ENCODE measurements at places on chromosomes 7 and 10.

- no peak for DNase-seq
These were observed 55.2 kb upstream of the FAM133B start for GRCh38 chr7:92645114-92646061.

DNA sequence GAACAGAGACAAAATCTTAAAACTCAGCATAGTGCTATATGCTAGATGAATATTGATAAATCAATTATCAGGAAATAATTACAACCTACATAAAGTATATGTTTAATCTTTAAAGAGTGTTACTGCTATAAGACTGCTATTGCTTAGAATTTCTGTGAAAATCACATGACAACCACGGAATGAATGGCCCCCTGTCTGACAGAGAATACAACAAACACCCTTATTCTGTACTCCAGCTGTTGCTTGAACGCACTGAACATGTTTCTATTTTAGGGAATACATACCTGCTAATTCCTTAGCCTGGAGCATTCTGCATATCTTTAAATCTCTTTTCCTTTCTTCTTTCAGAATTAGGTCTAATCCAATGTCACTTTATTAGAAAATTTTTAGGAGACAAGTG lies 452.4 kb upstream of the PHF14 start:
- no peak for DNase-seq

- no peak for DNase-seq
These were observed 49.1 kb upstream of the ADCY1 start for GRCh38 chr7:45525057-45525456.

DNA sequence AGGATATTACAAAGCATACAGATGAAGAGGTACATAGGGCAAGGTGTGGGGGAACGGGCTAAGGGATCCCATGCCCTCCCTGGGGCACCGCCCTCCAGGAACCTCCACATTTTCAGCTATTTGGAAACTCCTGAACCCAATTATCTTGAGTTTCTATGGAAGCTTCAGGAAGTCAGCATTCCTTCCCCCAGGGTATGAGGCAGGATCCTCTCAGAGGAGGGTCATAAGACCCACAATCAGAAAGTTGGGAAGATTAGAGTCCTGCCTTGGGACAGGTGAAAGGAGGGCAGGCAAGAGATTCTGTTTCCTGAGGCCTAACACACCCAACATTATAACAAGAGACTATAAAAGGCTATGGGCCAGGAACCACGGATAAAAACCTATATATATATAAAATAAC lies 98.0 kb downstream of the RALA start:
- DNase-seq = no peak

DNA sequence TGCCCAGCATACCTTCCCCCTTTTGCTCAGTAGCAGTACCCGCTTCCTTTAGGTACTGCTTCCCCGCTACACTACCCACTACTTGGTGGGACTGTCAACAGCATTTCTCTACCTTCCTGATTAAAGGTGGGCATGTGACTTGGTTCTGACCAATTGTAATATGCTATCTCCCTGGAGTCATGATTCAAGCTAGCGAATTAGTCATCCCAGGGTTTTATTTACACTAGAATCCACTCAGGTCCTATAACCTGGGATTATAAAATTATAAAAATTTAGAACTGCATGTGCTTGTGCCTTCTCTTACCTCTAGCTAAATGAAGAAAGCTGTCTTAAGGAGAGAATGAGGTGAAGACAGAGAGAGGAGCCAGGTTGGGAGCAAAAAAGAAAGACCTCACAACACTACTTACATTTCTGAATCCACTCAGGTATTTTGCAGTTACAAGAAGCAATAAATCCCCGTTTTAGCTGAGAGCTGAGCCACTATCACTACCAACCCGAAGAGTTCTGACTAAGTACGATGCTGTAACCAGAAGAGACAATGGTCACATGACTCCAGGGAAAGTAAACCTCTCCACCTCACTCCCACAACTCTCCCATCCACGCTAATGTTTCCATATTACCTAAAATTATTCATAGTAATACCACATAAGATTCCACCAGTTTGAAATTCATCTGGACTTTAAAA lies 9.7 kb downstream of the GBX1 start:
- DNase-seq = no peak

- no peak for DNase-seq
These were observed 78.4 kb downstream of the PON1 start for GRCh38 chr7:95245828-95246500.

- DNase-seq = no peak
These were observed 179.8 kb downstream of the CXCL12 start for GRCh38 chr10:44205067-44205466.

DNA sequence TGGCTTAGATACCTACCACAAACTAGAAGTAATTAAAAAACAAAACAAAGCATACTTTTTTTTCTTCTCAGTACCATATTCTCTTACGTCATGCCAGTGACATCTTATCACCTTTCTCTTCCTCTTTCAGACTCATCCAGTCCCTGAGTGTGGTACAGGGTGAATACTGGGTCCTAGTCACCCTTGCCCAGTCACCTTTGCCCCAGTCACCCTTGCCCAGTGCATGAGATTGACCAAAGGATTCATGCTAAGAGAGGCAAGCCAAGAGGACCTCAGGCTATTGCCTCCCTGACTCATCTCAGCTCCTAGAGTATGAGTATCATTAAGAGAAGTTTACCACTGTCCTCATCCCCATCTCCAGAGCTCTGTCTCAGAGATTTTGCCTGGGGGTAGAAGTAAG lies 10.0 kb upstream of the TSPAN12 start:
- no peak for DNase-seq

DNA sequence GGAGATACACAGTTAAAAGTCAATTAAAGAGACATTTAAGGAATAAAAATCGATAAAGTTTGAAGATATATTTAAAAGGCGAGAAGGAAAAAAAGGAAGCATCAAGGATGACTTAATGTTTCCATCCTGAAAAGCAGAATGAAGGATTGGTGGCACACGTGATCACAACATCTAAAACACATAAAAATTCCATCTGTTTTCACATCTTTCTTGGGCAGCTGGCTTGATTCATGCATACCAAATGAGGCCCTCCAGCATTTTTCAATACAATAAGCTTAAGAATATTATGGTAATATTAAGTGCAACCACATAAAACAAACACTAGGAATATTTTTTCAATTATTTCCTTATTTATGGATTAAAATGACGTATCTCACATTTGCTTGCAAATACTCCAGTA lies 112.6 kb downstream of the TPK1 start:
- DNase-seq = no peak

DNA sequence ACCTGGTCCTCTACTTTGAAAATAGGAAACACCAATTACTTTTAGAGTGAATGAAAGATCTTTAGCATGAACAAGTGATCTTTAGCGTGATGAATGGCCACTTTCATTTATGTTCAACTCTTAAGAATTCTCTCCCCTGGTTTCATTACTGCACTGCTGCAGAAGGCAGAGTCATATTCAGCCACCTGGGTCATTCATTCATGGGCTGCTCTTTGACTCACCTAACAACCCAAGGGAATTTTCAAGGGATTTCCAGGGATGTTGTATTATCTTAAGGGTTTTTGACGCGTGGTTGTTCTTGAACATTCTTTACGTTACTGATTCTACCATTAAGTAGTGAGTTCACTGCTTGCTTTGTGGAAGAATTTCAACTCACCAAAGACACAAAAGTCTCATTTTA lies 87.3 kb upstream of the STK17A start:
- DNase-seq = no peak
